ENCODE measurements at places on chromosomes 11 and 22.

DNA sequence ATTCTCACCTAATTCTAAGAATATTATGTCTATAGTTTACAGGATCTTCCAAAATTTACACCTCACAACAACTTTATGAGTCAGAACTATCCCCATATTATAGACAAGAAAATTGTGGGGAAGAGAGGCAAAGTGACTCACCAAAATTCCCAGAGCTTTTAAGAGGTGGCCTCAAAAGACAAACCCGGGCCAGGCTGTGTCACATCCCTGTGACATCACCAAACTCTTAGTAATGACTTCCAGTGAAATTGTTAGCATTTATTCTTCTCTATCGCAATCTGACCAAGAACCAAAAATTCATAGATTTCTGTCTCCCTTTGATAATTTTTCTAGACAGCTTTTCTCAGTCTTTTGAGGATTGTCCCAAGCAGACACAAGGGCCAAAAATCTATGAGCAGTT lies 134.3 kb downstream of the SNX19 start:
- DNase-seq: no peak

GRCh38 chr11:117908109-117908895 lies 20.9 kb downstream of the TMPRSS13 start:
- no peak for DNase-seq

DNA sequence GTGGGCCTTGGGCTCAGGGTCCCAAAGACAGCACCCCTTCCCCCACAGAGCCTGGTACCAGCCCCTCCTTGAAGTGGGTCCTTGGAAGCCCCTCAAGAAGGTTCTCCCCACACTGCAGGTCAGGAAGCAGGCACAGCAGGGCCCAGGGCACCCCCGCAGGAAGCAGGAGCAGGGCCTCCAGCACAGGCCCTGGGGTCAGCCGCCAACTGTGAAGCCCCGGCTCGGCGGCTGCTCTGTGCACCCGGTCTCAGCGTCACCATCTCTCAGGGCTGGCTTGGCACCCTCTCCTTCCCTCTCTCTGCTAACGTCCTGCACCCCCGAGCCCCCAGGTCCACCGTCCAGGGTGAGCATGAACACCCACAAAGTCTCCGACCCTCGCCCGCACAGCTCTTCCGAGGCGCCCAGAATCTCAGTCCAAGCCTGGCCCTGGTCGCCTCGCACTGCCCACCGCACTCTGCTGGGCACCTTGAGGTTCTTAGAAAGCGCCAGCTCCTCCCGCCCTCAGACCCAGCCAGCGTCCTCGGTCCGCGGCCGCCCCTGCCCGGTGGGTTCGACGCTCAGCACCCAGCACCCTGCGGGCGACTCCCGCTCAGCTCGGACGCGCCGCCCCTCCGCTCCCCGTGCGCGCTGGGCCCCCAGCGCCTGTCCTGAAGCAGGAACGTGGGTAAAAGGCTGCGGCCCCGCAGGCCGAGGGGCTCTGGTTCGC lies 1.4 kb upstream of the SIGIRR start:
- DNase-seq: no peak

- no peak for DNase-seq
These were observed 39.6 kb downstream of the NAT10 start for GRCh38 chr11:34145073-34145472.

DNA sequence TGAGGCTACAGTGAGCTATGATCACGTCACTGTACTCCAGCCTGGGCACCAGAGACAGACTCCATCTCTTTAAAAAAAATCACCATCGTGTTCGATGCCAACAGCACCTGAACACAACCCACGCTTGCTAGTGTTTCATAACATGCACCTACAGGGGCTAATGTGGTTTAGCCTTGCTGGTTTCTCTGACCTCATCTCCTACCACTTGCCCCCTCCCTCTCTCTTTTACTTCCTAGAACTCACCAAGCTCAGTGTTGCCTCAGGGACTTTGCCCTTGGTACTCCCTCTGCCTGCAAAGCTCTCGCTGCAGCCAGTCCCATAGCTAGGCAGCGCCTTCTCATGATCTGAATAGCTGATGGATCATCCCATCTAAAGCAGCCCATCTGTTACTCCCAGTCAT lies 99.8 kb downstream of the FBXO7 start:
- peak; percentile 84 for DNase-seq

DNA sequence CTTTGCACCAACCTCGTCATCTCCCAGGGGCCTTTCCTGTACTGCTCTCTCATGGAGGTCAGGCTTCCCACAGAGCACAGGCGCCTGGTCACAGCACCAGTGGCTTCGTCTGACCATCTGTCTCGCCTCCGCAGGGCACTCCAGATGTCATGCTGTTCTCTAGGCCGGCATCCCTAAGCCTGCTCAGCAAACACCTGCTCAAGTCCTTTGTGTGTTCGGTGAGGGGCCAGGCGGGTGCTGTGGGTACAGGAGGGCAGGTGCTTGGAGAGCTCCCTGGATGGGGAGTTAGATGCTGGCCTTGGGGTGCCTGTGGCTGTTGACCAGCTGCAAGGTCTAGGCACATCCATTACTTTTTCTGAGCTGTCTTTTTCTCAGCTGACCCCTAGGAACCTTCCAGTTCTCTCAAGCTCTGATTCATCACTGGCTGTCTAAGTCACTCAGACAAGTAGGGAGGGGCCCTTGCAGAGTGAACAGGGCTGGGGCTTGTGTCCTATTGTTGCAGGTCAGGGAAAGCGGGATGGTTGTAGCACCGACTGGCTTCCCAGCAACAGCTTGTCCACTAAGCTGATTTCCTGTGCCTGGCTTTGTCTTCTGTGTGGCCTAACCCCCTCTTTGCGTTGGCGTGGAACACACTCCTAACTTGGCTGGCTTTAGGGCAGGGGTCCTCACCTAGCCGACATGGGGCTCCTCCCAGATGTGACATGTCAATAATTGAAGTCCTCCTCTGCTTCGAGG lies 9.2 kb downstream of the CLDN5 start:
- DNase-seq: peak; percentile 95

GRCh38 chr11:128152796-128153696 lies 434.3 kb downstream of the ETS1 start:
- DNase-seq: no peak

DNA sequence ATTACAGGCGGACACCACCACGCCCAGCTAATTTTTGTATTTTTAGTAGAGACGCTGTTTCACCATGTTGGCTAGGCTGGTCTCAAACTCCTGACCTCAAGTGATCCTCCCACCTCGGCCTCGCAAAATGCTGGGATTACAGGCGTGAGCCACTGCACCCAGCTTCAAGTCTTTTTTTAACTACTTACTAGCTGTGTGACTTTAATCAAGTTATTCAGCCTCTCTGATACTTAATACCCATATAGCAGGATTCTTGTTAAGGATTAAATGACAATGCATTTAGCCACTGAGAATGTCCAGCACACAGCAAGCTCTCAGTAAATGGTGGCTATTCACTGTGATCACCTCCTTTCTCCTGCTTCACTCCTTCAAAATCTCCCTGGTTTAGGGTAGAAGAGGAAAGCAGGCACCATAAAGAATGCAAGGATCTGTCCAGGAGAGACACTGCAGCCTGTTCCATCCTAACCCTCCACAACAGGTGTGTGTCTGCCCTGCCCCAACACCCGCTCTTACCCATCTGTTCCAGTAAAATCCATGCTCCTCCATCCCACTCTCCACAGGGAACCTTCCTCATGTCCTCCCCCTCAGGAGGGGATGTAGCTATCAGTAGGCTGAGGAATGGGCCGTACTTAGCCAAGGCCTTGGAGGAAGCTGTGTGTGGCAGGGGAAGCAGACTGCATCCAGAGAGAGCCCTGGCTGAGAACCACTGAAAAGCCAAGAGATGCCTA lies 69.3 kb downstream of the MICAL3 start:
- DNase-seq: peak; percentile 53

GRCh38 chr11:84144531-84144930 lies 858.4 kb upstream of the CCDC90B start:
- DNase-seq: no peak

DNA sequence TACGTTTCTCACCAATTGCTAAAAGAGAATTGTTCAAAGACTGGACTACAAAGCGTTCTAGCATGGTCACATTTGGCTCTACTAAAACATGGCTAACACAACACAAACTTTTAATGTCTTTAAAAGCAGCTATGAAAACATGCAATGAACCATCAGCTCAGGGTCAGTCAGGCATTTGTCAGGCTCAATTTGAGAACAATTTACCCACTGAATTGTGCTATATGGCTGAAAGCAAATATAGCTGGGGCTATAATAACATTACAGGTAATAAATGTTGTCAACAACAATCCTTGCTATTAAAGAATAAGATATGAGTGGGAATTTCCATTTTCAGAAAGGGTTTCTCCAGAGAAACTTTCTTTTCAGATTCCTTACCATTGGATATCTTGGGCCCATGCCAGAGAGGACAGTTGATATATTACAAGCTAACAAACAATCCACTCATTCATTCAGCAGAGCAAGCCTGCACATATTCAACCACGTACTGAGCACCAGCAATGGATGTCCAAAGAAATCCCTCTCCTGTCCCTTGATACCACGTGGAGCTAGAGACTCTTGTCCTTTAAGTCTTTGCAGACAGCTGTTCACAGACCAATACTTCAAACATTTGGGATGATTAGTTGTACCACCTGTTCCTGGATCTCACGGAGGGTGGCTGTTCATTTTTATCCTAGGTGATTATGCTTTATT lies 82.5 kb upstream of the DDI1 start:
- peak; percentile 84 for DNase-seq

DNA sequence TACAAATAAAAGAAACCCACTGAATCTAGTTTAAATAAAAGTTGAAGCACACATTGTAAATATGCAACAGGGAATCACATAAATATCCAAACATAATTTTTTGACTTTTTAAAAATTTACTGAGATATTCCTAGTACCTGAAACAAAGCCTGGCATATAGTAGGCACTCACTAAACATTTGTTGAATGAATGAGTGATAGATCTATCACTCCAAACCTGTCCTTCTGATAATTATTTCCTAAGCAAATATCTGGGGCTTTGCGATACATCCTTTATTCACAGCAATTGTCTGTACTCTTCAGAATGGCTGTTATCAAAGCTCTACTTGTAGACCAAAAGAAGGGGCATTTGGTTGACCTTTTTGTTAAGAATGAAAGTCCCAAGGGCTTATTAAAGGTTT lies 2.6 kb upstream of the PSMA1 start:
- DNase-seq: no peak

GRCh38 chr11:74311352-74311926 lies at the start of gene P4HA3:
Gene P4HA3, minus strand, starts transcription at chr11:74311640. Its CDS starts 29 bp downstream, at chr11:74311611.
- peak; percentile 41 for DNase-seq

DNA sequence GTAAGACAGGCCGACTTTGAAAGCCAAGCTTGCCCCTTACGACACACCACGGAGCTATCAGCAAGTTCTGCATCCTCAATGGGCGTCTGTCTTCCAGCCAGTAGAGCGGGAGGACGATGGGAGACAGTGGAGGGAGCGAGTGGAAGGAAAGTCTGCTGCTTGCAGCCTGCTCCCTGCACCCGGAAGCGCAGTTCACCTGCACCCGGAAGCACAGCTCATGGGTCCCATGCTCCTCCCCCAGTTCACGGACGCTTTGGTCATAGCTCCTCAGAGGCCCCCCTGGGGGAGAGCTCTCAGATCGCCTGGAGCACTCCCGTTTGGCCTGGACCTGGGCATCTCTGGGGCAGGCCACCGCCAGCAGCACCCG lies 51.3 kb downstream of the FBLN1 start:
- DNase-seq: no peak

DNA sequence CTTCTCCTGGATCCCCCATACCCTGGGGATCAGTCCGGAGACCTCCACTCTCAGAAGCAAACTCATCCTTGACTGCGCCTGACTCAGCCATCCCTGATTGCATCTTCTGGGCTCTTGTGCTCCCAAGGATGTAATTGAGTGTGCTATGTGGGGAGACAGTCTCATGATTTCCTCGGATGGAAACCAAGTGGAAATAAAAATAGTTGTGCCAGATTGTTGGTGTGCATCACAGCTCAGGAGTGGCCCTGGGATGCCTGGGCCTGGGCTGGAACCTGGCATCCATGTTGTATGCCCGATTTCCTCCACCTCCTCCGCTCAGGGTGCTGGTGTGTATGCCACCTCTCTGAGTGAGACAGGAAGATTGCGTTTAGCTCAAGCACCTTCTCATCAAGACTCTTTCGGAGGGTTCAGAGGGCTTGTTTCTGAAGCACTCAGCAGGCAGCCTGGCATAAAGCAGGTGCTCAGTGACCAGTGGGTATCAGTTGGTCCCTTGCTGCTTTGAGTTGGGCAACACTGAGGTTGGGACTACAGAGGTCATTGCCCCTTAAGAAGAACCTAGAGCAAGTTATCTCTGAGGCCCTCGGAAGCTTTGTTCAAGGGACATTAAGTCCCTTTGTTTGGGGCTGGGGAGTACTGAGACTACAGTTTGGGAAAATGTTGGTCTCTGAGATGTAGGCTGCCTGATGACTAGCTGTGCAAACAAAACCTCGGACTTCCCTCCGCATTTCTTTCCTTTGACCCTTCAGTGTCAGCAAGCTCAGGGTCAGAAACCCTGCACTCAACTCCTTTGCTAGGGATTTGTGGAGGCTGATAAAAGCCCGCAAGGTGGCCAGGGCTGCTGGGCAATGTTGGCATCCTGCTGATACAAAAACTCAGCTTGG lies 24.8 kb upstream of the MICAL2 start:
- no peak for DNase-seq

GRCh38 chr22:26995235-26995634 lies 337.8 kb downstream of the MIAT start:
- DNase-seq: peak; percentile 1

DNA sequence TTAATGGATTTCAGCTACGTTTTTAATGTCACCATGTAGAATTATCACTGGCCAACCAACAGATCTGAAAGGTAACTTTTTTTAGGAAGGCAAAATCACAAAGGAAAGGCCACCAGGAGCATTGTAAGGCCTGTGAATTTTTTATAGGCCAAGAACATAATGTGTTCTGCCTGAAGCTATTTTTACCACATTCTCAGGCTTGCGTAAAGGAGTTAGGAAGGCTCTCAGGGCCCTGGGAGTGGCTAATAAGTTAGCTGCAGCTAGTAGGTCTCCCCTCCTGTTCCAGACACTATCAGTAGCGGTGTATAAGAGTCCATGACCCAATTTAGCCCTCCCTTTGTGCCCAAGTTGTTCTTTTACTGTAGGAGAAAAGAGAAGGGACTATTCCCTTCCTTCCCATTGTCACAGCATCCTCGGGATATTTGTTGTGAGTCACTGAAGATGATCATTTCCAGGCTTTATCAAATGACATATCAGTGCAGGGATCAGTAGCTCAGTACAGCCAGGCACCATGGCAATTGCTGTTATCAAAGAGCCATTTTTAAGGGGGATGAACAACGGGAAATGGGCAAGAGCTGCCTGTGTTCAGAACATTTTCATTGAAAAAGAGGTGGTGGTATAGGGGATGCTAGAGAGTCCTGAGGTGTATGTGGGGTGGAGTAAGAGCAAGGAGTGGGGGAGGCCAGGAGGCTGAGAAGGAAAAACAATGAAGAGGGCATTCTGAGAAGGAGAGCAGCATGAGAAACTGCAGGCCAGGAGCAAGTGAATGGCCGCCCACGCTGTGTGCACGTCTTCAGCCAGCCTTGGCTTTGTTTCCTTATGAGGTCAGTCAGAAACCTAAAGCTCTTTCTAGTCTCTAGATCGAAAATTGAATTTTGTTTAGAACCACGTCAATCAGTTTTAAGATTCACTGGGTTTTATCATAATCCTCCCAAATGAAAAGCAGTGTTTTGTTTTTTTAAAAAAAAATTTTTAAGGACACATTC lies 940.3 kb downstream of the NTM start:
- DNase-seq: no peak

GRCh38 chr22:48348855-48349254 lies 1478.8 kb downstream of the BRD1 start:
- DNase-seq: no peak

- no peak for DNase-seq
These were observed 92.9 kb downstream of the MICAL3 start for GRCh38 chr22:17931400-17931825.
